ENCODE measurements at places on chromosomes 7 and 10. TPM values are rescaled to one million over a fixed set of nuclear protein-coding genes. Genes with fewer than 3 reads are reported as not detected.

GCK gene
- 0.13 TPM for total RNA-seq

TRIM73 gene
- 4.0 TPM for total RNA-seq

DNA sequence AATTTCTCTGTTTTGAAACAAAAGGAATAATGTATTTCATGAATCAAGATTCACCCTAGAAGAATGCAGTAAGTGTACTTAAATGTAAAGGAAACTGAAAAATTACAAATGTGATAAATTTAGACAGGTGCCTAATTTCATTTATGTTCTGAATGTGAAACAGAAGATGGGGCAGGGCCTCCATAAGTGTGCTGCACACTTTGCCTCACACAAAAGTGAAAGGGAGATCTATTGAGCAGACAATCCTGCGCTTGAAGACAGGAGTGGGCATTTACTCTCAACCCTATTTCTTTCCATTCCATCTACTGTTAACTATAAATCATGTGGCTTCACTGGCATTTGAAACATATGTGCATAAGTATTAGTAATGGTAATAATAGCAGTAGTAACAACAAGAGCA is 36.2 kb downstream of the GNG11 start:
- H3K36me3 ChIP-seq, result no peaks in the 10 kb centered on the region
- no peak overlapping the region for H3K4me3 ChIP-seq
- H3K27ac ChIP-seq, result no peak overlapping the region
- no peak for DNase-seq

DNA sequence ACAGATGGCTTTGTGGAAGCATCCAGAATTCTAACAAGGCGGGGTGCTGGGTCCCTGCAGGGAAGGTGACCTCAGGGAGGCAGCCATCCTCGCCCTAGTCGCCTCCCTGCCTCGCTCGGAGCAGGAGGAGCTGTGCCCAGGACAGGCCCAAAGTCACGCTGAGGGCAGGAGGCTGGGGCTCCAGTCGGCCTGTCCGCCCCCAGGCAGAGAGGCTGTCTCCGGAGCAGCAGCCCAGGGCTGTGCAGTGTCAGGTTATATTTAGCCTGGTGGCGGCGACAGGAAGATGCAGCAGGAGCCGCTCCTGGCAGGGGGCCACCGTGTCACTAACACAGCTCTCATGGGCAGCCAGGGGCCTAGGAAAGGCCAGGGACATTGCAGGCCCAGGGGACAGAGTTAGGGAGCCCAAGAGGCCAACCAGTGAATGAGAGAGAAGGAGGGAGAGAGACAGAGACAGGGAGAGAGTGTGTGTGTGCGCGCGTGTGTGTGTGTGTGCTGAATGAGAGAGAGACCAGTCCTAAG is 13.5 kb downstream of the KCNH2 start:
- no peak overlapping the region for H3K27ac ChIP-seq
- H3K4me3 ChIP-seq, result no peak overlapping the region
- no peaks in the 10 kb centered on the region for H3K36me3 ChIP-seq
- no peaks in the 10 kb centered on the region for H3K4me1 ChIP-seq
- peaks cover 38% of the 10 kb centered on the region for H3K27me3 ChIP-seq
